ENCODE measurements at places on chromosomes 6 and 20. TPM values are rescaled to one million over a fixed set of nuclear protein-coding genes. Genes with fewer than 3 reads are reported as not detected.

GRCh38 chr20:49758781-49759180 is 45.1 kb upstream of the B4GALT5 start:
- DNase-seq = no peak

DNA sequence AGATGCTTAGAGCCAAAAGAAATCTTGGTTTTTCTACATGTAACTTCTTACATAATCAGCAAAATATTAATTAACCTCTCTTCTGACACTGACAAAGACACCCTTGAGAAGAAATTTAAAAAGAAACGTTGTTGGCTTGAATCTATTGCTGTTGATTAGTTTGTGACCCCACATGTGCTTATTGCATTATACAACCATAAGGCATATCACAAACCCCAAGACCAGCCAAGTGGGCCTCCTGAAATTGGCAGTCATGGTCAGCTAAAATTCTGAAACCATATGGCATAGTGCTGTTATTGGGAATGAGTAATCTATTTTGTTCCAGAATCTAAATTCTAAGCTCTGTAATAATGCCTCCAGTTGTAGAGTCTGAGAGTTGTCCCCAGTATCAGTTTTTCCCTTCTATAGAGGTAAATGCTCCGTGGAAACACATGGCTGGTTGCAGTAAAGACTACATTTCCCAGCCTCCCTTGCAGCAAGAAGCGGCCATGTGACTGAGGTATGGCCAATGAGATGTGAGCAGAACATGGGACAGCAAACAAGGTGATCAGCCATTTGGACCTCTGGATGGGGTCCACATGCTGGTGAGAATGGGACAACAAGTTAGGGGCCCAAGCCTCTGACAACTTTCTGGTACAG is 42.3 kb upstream of the PTPN1 start:
- DNase-seq = peak; percentile 69

DNA sequence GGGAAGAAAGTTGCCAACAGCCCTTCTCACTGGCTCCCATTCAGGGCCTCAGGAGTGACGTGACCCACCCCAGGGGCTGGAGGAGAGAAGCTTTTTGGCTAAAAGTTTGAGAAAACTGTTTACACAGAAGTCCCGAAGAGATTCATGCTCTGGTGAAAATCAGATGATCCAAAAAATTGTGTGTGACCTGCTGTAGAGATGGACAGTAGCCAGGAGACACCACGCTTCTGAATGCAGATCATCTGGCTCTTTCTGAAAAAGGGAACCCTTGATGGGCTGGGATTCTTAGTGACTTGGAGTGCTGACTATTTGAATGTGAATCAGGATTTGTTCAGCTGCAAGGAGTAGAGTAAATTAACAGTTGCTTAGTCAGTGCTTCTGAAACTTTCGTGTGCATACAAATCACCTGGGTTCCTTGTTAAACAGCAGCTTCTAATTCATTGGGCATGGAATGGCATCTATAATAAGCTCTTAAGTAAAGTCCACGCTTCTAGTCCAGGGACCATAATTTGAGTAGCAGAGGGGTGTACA is 265.1 kb downstream of the PREX1 start:
- no peak for DNase-seq

DNA sequence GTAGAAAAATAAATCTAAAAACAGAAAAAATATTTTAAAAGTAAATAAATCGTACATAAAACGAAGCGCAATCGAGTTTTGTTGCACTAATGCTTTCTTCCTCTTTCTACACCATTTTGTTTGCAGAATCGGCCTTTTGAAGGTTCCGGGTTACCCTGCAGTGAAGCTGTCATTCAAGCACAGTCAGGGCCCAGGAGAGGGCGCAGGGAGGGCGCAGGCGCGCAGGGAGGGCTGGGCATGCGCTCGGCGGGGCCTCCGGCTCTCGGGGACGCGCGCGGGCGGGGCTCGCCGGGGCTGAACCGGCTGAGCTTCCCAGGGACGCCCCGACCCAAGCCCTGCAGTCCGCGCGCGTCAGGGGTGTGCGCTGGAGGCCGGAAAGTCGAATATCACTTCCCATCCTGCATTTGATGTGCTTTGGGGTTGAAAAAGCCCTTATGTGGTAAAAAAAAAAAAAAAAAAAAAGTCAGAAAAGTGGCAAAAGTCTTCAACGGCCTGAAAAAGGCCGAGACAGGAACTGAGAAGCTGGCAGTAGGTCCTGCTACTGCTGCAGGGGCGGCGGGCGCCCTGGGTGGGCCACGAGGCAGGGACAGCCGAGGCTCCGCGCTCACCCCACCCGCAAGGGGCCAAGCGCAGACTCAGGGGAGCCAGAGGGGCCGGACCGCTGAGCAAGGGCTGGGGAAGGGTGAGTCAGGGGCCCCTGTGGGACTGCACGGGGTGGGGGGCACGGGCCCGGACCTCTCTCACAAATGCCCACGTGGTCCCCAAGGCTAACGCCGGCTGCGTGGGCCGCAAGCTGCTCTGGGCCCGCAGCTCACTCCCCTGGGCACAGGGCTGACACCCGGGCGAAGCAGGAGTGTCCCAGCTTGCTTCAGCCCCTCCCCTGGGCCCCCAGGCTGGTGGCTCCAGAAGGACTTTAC is 40.5 kb downstream of the THBS2 start:
- DNase-seq = peak; percentile 85

DNA sequence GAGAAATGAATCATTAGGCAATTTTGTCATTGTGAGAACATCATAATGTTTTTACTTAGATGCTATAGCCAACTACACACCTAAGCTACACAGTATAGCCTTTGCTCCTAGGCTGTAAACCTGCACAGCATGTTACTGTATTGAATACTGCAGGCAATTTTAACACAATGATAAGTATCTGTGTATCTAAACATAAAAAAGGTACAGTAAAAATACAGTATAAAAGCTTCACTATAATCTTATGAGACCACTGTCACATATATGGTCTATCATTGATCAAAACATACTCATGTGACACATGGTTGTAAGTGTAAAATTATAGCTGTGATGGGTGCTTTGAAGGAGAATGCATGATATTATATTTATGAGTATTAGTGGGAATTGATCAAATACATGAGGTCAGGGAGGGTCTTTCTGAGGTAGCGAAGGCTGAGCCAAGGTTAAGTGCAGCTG is 29.2 kb upstream of the CCN2 start:
- DNase-seq = no peak

GRCh38 chr6:167742719-167743303 is 83.9 kb upstream of the AFDN start:
- no peak for DNase-seq

Gene RFX6
- not detected for polyA plus RNA-seq

Gene PACSIN1
- 1.2 TPM for polyA plus RNA-seq

Gene PRL
- polyA plus RNA-seq = not detected

Gene SAMHD1
- 27.9 TPM for polyA plus RNA-seq

Gene TAGAP
- 0.71 TPM for polyA plus RNA-seq

Gene CTCFL
- 0.11 TPM for polyA plus RNA-seq

Gene MYH7B
- polyA plus RNA-seq = 165 TPM
